ENCODE measurements at places on chromosomes 4 and X.
A peak's percentile ranks its signal among the peaks of the same experiment; 100 is the strongest.

GRCh38 chr4:39565878-39566600, 38.8 kb upstream of the UGDH start:
- no peak for DNase-seq

GRCh38 chr4:169133932-169134331, 123.9 kb upstream of the CBR4 start:
- no peak for DNase-seq

GRCh38 chrX:10052906-10053625, 85.9 kb downstream of the CLDN34 start:
- DNase-seq = no peak

GRCh38 chr4:99540277-99540939, 23.4 kb downstream of the TRMT10A start:
- no peak for DNase-seq

DNA sequence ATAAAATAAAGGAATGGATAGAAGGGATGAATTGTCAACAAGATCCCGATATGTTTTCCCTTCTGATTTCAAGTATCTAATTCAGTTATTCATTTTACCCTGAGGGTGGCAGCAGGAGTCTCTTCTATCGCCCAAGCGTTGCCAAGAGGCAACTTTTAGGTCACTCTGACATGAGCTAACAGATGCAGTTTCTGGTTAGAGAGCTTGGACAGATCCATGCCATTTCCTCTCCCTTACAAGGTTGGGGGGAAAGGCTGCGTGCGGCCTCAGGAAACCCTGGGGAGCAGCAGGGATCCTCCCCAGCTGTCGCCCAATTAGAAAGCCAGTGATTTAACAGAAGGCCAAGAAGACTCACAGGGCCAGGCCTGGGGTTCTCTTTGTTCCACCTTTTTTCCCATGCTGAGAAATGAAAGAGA, 35.3 kb upstream of the WAS start:
- DNase-seq = no peak

GRCh38 chr4:47891928-47892327, 22.5 kb downstream of the NFXL1 start:
- DNase-seq = no peak

DNA sequence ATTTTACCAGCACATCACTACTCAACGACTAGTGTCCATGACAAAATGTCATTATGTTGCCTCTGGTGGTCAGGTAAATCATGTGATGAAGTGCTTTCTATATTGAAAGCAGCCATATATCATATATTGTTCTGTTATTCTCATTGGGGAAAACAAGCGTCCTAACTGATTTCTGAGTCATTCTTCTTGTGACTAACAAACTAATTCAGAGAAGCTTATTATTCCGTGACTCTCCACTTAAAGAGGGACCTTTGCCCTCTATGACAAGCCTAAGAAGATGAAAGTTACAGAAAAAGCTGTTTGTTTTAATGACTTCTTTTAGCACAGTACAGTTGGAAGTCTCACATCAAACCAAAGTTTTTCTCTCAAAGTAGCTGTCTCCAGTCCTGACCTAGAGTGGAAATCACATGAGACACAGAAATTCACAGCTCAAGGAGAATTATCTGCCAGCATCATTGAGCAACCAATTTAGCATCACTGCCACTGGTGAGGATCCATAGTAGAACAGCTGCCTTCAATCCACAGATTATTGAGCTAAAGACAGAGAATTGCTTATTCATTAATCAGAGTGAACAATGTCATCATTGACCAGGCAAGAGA, 36.4 kb downstream of the ASB9 start:
- DNase-seq = no peak

GRCh38 chr4:43456383-43456782, 563.9 kb downstream of the GRXCR1 start:
- DNase-seq = no peak

DNA sequence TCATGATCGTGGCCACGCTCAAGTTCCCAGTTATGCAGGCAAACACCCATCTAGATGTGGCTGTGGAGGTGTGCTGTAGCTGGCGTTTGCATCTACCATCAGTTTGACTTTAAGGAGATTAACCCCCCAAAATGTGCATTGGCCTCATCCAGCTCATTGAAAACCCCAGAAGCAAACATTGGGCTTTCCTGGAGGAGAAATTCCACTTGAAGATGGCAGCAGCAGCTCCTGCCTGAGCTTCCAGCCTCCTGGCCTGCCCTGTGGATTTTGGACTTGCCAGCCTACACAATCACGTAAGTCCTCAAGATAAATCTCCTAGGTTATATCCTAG, 30.2 kb upstream of the SLC25A6 start:
- DNase-seq = no peak

DNA sequence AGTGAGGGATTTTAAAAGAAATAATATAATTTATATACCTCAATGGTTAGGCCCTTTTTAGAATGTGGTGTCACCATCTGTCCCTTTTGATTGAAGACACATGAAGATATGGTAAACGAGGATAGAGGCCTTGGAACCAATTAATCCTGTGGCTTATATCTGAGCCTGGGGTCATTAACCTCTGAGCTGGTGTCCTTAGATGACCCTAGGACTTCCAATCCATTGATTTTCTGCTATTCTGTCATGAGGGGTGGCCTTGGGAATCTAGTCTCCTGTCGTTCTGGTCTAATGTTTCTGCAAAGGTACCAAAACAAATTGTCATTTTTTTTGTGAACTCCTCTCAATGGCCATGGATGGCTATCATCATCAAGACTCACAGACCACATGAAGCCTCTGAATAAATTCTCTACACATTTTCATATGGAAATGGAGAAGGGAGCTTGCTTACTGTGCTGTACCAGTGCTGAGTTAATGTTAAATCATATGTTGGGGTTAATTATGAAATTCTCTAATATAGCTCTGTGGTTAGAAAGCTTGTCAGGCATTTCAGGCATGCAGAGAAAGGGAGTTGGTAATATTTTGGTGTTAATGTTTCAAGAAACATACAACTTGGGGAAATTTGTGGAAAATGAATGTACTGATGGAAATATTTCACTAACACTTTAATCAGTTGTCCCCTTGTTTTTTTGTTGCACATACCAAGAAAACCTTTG, 204.2 kb upstream of the IL15 start:
- no peak for DNase-seq

- no peak for DNase-seq
Measured at GRCh38 chrX:134569306-134569705, 89.0 kb downstream of the PLAC1 start.

GRCh38 chr4:31020363-31020762, 300.2 kb downstream of the PCDH7 start:
- DNase-seq = no peak

DNA sequence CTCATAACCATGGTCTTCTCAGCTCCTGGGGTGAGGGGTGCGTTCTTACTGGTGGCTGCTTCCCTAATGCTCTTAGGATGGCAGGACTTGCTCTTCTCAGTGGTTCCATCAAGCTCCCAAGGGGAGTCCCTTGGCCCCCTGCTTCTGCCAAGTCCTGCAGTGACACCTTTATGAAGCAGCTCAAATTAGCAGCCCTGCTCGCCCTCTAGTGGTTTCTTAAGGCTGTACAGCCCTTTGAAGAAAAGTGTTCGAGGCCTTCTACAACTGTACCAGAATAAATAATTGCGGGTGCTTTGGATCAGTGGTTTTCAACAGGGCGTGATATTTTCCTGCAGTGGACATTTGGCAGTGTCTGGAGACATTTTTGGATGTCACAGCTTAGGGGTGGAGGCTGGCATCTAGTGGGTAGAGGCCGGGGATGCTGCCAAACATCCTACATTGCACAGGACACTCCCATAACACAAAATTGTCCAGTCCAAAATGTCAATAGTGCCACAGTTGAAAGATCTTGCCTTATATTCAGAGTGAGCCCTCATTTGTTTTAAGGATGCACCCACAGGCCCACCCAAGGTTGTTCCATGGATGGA, 204.7 kb upstream of the S100G start:
- peak; percentile 8 for DNase-seq

DNA sequence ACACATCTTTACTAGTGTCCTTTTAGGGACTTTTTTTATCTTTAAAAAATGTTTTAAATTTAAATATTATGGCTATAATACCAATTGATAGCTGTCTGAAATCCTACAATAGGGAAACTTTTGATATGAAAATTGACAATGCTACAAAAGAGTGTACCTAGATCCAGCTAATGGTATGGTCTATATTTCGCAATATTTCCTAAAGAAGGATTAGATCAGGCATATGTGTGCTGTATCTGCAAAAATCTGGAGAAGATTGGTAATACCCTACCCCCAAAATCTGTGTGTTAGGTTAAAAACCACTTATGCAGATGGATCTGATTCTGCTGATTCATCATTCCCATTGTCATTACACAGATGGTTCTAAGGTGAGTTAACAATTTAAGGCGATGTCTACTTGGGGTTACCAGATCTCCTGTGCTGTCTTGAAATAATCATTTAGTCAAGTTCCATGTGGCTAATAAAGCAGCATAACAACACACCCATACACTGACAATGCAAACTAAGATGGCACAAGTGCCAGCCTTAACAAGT, 137.1 kb downstream of the GASK1B start:
- no peak for DNase-seq

- no peak for DNase-seq
Measured at GRCh38 chr4:11313157-11313943, 115.3 kb downstream of the HS3ST1 start.

GRCh38 chrX:110070970-110071369, 68.1 kb downstream of the TMEM164 start:
- no peak for DNase-seq

GRCh38 chr4:87620491-87620890, 12.2 kb downstream of the DSPP start:
- no peak for DNase-seq

DNA sequence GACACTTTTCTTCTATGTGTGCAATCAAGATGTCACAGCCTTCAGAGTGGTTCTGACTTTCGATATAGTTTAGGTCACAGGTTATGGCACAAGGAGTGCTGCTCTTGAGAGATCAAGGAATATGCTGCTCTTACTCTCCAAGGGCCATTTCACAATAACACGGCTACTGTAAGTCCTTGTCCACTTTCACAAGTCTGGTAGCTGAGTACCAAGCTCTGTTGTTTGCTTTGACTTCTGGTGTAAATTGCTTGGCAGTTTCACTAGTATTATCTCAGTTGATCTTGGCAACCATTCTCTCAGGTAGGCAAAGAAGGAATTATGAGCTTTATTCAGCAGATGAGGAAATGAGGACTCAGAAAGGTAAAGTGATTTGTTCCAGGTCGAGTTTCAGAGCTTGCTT, 35.4 kb upstream of the SPANXB1 start:
- no peak for DNase-seq

- DNase-seq = no peak
Measured at GRCh38 chr4:184885602-184886001, 59.8 kb upstream of the ACSL1 start.

- DNase-seq = no peak
Measured at GRCh38 chr4:89482926-89483595, 175.5 kb upstream of the GPRIN3 start.

GRCh38 chr4:157014621-157015591, 43.3 kb upstream of the PDGFC start:
- DNase-seq = no peak

- DNase-seq = no peak
Measured at GRCh38 chrX:49041744-49042580, 1.2 kb downstream of the TFE3 start.

DNA sequence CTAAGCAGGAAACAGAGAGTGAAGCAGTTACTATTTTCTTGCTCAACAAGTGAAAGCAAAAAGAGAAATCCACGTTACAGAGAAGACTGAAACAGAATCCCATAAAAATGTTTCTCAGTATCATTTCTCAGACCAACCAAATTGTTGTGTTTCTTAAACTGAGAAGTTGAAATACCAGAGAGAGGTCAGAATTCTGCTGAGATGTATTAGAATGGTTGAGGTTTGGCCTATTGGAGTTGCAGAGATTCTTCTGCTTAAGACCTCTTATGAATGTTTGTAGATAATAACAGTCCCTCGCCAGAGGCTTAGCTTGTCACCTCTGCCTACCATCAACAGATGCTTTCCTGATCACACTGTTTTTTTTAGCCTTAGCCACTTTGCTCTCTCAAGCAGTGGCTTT, 481.4 kb downstream of the TRIML1 start:
- no peak for DNase-seq

- no peak for DNase-seq
Measured at GRCh38 chrX:46737041-46737440, 21.9 kb downstream of the SLC9A7 start.

DNA sequence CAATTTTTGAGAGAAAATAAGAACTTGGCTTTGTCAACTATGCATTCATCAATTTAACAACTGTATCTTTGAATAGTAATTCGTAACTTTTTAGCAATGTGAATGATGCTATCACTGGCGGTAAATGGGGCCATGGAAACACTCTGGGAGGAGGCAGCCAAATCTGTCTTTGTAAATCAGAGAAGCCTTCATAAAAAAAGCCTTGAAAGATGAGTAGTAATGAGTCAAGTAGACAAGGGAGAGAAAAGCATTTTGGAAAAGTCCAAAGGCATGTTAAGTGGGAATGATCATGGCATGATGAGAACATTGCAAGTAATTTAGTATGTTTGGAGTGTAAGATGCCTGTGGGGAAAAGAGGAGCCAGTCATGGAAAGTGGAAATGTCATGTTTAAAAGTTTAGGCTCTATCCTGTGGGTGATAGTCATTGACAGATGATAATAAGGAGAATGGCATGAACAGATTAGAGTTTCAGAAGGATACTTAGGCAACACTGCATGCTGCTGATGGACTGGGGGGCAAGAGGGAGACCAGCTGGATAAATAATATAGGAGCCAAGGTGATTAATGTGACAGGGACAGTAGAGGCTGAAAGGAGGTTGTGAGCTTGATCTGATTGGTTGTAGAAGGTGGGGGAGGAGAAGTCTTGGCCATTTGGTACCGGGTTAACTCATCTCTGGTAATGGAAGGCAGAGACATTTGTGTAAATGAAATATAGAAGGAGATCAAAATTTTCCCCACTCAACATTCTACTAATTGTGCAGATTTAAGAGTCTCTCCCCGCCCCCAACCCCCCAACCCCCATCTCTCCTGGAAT, 16.3 kb downstream of the SPRY1 start:
- no peak for DNase-seq

GRCh38 chrX:134480061-134480460, 20.1 kb downstream of the HPRT1 start:
- no peak for DNase-seq

GRCh38 chrX:20461576-20461975, 194.9 kb upstream of the RPS6KA3 start:
- DNase-seq = no peak

- DNase-seq = no peak
Measured at GRCh38 chrX:72621625-72622485, 49.2 kb upstream of the HDAC8 start.

DNA sequence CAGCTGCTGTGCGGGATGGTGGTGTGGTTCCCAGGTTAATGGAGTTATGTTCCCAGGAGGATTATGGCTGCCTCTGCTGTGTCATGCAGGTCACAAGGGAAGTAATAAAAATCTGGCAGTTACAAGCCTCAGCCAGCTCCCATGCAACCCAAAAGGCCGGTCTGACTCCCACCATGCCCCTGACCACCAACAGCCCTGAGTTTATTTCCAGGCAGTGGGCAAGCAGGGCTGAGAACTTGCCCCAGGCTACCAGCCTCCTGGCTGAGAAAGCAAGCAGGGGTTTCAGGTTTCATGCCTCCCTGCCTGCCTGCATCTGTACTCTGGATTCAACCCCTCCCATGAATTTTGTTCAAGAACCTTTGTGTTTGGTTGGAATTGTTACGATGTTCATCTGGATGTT, 732.7 kb upstream of the POU3F4 start:
- no peak for DNase-seq

Data from stimulated activated CD8-positive, alpha-beta memory T cell treated with anti-CD3 and anti-CD28 coated beads, Interleukin-7, amount 100 ng/mL, for 48 hours (primary cell).